ENCODE measurements at places on chromosomes 13 and 19. TPM values are rescaled to one million over a fixed set of nuclear protein-coding genes. Genes with fewer than 3 reads are reported as not detected.

- H3K4me1 ChIP-seq, result no peaks in the 10 kb centered on the region
- no peak overlapping the region for H3K4me3 ChIP-seq
- no peaks in the 10 kb centered on the region for H3K36me3 ChIP-seq
- H3K27me3 ChIP-seq, result no peaks in the 10 kb centered on the region
Measured at GRCh38 chr13:92251671-92252210, 853.3 kb downstream of the GPC5 start.

GRCh38 chr19:45074744-45075300 is 1.5 kb downstream of the ZNF296 start:
- peaks cover 22% of the 10 kb centered on the region for H3K36me3 ChIP-seq
- no peak for DNase-seq
- peak overlapping the region; percentile 43 for H3K27ac ChIP-seq
- H3K27me3 ChIP-seq, result no peaks in the 10 kb centered on the region

- DNase-seq, result peak; percentile 67
- H3K4me1 ChIP-seq, result no peaks in the 10 kb centered on the region
- H3K4me3 ChIP-seq, result no peak overlapping the region
- no peaks in the 10 kb centered on the region for H3K36me3 ChIP-seq
- H3K27ac ChIP-seq, result no peak overlapping the region
Measured at GRCh38 chr13:28574617-28575142, 79.8 kb upstream of the FLT1 start.

DNA sequence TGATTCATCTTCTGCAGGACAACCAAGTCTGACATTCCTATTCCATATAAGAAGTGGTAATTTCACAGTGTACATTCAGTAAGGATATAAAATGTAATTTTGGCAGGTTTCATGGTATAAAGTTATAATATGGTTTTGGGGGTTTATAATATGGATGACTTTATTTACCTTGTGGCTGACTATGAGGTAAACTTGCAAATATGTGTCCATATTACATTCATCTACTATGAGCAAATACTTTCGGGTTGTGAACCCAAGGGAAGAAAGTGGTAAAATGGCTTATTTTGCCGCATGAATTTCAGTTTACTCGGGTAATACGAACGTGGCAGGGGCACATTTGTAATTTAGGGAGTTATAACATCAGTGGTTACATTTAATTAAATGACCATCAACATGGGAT is 86.7 kb upstream of the TNFSF11 start:
- H3K4me3 ChIP-seq, result no peak overlapping the region
- no peak overlapping the region for H3K27ac ChIP-seq
- no peak for DNase-seq
- H3K27me3 ChIP-seq, result no peaks in the 10 kb centered on the region
- H3K36me3 ChIP-seq, result no peaks in the 10 kb centered on the region
- no peaks in the 10 kb centered on the region for H3K4me1 ChIP-seq

DNA sequence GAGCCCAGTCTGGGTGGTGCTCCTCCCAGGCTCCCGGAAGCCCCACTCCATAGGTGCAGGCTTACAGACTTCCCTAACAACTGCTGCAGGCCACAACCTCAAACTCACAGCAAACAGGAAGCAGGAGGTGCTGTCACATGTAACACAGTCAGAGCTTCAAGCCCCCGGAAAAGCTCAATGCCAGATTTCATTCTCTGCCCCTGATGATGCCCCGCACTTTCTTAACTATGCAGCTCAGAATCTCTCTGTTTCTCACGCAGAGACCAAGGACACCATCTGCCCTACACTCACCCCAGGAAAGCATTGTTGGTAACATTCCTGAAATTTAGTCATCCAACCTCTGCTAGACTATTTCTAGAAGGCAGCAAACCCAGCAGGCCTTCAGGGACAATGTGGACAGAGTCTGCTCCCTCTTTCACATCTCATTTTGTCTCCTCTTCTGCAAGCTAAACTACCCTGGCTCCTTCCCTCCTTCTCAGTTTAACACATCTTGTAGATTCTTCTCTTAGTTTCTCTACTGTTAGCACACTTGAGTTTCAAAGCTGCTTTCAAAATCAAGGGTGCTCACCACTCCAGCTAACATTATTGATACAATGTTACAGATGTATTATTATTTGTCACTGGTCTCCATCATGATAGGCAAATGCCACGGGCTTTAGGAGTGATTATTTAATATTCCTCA is 162.5 kb downstream of the KCTD12 start:
- H3K36me3 ChIP-seq, result no peaks in the 10 kb centered on the region
- peaks cover 11% of the 10 kb centered on the region for H3K4me1 ChIP-seq
- H3K27ac ChIP-seq, result no peak overlapping the region
- DNase-seq, result no peak

GRCh38 chr13:48838193-48838973 is 137.3 kb upstream of the FNDC3A start:
- H3K36me3 ChIP-seq, result no peaks in the 10 kb centered on the region
- no peak overlapping the region for H3K4me3 ChIP-seq
- H3K27me3 ChIP-seq, result no peaks in the 10 kb centered on the region
- DNase-seq, result no peak
- no peak overlapping the region for H3K27ac ChIP-seq

- no peak for DNase-seq
- H3K4me3 ChIP-seq, result no peak overlapping the region
- H3K4me1 ChIP-seq, result no peaks in the 10 kb centered on the region
Measured at GRCh38 chr13:42355092-42355485, 83.1 kb downstream of the AKAP11 start.

DNA sequence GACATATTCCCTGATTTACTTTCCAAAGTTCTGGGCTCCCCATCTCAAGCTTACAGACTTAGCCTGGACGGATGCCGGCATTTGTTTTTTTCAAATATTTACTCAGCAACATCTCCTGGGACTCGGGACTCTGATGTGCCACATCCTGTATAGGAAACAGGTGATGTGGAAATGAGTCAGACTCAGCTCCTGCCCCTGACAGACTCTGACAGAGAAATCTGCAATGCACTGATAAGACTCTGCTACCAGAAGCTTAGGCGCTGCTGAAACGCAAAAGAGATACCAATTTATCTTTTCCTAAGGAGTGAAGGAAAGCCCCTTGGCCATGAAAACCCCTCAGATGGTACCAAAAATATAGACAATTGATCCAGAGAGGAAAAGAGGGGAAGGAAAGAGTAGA is 16.2 kb downstream of the LAIR2 start:
- no peak overlapping the region for H3K27ac ChIP-seq
- no peaks in the 10 kb centered on the region for H3K36me3 ChIP-seq
- no peaks in the 10 kb centered on the region for H3K4me1 ChIP-seq
- H3K4me3 ChIP-seq, result no peak overlapping the region
- H3K27me3 ChIP-seq, result no peaks in the 10 kb centered on the region
- DNase-seq, result no peak

- no peaks in the 10 kb centered on the region for H3K36me3 ChIP-seq
- no peaks in the 10 kb centered on the region for H3K27me3 ChIP-seq
- no peak for DNase-seq
- peaks cover 10% of the 10 kb centered on the region for H3K4me1 ChIP-seq
Measured at GRCh38 chr19:2164020-2164998, 576 bp downstream of the DOT1L start.

DNA sequence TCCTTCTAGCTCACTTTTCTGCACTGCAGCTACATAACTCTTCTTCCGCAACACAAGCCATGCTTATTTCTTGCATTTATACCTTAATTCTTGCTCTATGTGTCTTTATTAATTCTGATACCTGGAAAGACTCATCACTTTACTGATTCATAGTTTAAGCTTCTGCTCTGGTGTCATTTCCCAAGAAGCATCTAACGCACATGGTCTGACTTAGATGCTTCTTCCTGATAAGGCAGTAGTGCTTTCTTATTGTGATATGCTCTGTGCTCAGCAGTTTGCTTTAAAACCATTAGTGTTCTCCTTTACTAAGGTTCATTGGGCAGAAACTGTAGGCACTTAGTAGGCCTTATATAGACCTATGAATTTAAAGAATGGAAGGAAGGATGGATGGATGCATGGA is 66.4 kb downstream of the EPSTI1 start:
- H3K27me3 ChIP-seq, result no peaks in the 10 kb centered on the region
- no peaks in the 10 kb centered on the region for H3K36me3 ChIP-seq
- no peak for DNase-seq
- no peak overlapping the region for H3K27ac ChIP-seq
- no peaks in the 10 kb centered on the region for H3K4me1 ChIP-seq

DNA sequence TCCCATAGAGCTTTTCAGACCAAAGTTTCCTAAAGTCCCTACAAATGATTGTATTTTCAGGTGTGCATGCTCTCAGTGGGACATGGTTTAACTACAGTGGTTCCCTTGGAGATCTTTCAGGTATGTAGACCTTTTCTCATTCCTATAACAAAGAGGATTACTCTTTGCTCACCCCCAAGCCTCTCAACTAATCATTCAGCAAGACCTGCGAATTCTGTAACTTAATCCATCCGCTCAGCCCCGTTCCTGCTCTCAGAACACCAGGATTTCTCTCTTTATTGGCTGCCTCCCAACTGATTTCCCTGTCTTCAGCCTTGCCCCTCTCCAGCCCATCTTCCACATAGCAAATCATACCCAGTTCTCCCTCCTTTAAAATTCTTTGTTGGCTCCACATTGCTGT is 253.6 kb downstream of the MTUS2 start:
- no peaks in the 10 kb centered on the region for H3K4me1 ChIP-seq
- H3K36me3 ChIP-seq, result no peaks in the 10 kb centered on the region
- no peak overlapping the region for H3K27ac ChIP-seq
- DNase-seq, result no peak
- H3K4me3 ChIP-seq, result no peak overlapping the region

DNA sequence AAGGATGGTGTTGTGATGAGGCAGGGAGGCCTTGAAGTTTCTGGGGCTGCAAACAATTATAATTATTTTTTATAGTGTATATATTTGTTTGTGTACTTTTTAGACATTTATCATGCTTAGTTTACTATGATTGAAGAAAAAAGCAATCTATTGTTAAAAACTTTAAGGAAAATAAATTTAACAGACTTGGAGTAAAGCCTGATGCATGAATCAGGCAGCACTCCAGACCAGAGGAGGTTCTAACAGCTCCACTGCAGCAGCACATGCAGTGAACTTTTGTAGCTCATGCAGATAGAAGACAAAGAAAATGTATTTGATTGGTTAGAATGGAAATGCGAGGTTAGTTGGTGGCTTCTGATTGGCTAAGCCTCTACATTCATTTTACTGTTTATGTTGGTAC is 36.8 kb upstream of the PABPC3 start:
- H3K27me3 ChIP-seq, result no peaks in the 10 kb centered on the region
- no peaks in the 10 kb centered on the region for H3K4me1 ChIP-seq
- no peak for DNase-seq

DNA sequence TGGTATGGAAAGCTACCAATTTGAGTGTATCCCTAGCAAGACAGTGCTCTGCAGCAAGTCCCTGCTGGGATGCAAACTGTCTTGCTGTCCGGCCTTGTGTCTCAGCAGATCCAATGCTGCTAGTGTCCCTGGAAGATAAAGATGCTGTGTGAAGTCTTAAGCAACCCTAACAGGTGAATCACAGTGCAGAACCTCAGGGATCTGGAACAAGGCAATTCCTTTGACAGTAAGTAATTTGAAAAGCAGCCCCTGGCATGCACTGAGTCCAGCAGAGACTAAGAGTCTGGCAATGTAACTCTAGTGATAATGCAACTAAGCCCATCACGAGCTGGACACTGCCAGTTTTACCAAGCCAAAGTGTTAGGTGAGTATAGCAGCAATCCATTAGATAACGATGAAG is 1.7 kb upstream of the UCHL3 start:
- H3K27me3 ChIP-seq, result no peaks in the 10 kb centered on the region
- no peak for DNase-seq
- no peaks in the 10 kb centered on the region for H3K36me3 ChIP-seq

DNA sequence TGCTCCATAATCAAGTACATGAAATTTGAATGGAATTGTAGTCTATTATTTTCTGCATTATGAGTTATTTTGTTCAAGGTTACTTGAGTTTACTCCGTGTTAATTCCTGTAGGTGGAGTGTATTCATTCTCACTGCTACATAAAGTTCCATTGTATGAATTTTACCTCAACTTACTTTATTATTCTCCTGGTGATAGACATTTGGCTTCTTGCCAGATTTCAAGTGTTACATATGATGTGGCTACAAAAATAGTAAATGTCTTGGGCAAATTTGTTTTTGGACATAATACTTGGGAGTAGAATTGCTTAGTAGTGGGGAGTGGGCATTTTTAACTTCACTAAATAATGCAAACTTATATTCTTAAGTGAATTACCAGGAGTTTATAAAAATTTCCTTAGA is 328.9 kb downstream of the SHISA2 start:
- no peak overlapping the region for H3K27ac ChIP-seq
- no peaks in the 10 kb centered on the region for H3K27me3 ChIP-seq
- H3K4me1 ChIP-seq, result no peaks in the 10 kb centered on the region
- no peaks in the 10 kb centered on the region for H3K36me3 ChIP-seq
- no peak overlapping the region for H3K4me3 ChIP-seq
- no peak for DNase-seq

DNA sequence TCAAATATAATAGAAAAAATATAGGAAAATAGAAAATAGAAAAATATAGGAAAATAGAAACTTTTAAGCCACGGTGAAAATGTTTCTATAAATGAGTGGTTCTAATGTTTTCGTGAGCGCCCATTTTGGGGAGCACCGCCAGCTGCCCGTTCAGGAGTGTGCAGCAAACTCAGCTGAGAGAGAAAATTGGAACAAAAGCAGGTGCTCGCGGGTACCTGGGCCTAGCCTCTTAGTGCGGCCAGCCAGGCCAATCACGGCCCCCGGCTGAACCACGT is 204 bp upstream of the PDX1 start:
- peak overlapping the region; percentile 61 for H3K4me3 ChIP-seq
- peaks cover 49% of the 10 kb centered on the region for H3K27me3 ChIP-seq
- no peaks in the 10 kb centered on the region for H3K36me3 ChIP-seq
- peaks cover 7% of the 10 kb centered on the region for H3K4me1 ChIP-seq
- H3K27ac ChIP-seq, result no peak overlapping the region

DNA sequence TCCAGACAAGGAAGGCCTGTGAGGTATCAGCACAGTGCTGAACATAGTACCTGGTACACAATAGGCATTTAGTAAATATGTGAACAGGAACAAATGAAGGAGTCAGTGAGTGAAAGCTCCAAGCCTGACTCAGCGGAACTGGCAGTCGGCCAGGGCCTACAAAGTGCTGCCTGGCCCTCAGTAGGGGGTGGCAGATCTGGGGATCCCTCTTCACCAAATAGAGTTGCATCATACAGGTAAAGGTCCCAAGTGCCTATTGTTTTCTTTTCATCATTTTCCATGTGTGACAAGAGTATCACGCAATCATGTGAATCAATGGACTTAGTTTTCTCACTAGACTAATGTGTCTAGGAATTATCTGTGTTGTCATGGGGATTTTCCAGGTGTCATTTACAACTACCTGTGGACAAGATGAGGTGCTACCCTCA is 9.2 kb downstream of the CYP2B6 start:
- no peaks in the 10 kb centered on the region for H3K4me1 ChIP-seq
- no peak for DNase-seq
- no peaks in the 10 kb centered on the region for H3K36me3 ChIP-seq
- no peak overlapping the region for H3K4me3 ChIP-seq

The SPTBN4 gene
- 0.43 TPM for total RNA-seq

The RFXAP gene
- total RNA-seq, result 5.9 TPM

The ATP1A3 gene
- total RNA-seq, result 1.1 TPM

The C5AR1 gene
- 9.3 TPM for total RNA-seq

The RASIP1 gene
- 85.9 TPM for total RNA-seq

The GRK1 gene
- not detected for total RNA-seq

The DYRK1B gene
- total RNA-seq, result 34.7 TPM
